CD4-positive, alpha-beta T cell (primary cell): ENCODE measurements at places on chromosomes 12 and 14.

DNA sequence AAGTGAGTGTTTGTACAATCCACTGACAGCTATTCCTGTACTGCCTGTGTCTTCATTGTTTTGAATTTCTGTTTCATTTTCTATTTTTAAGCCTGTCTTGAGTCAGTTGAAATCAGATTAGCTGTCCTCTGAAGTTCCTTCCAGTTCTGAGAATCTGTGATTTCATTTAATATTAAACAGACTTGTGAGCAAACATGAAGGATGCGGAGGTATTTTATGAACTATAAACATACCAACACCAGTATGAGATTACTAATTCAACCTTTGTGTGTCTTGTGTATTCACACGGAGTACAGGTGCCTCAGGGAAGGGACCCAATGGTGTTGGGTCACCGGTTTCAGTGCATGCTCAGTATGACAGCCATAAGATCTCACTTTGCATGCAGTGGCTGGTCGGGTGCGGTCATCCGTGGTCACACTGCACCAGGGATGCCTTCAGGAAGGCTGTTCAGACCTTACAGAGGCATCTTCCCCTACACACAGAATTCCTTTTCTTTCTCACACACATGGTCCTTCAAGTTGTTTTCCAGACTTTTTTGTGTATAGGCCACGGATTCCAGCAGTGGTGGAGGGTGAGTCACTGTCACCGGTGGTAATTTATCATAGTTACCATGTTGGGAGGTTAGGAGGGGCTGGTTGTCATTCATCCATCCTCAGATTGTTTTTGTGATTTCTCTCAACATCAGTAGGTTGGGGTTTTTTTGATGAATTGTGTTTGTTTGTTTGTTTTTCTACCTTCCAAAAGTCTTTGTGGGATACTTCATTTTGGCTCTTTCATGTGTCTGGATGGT lies 103.0 kb upstream of the SFSWAP start:
- DNase-seq = no peak

DNA sequence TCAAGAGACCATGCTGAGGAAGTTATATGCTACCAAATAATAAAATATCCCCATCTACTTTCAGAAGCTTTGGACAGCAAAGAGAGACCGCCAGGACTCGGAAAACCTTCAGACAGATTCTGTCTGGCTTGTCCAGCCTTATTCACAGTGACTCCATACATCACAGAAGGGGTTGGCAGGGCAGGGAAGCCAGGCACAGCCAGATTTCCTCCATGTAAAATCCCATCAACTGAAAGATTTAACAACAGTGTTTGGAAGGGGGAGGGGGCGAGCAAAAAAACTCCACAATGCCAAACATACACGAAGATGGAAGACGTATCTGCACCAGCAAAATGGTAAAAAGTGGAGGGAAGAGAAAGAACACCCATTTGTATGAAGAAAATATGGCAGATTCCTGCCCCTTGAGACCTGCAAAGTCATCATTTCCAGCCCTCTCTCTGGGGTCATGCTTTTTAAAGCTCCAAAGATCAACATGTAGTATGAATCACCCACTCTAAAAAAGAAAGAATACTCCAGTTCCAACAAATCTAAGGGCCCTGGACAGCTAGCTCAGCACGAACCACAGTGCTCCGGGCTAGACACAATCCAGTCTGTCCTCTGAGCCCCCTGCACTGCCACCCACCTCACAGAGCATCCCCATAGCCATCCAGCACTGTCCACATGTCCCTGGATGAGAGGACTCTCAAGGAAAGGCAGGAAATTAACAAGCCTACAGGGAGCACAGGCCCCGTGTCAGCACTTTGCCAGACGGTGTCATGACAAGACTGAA lies 116.4 kb downstream of the DICER1 start:
- no peak for DNase-seq

DNA sequence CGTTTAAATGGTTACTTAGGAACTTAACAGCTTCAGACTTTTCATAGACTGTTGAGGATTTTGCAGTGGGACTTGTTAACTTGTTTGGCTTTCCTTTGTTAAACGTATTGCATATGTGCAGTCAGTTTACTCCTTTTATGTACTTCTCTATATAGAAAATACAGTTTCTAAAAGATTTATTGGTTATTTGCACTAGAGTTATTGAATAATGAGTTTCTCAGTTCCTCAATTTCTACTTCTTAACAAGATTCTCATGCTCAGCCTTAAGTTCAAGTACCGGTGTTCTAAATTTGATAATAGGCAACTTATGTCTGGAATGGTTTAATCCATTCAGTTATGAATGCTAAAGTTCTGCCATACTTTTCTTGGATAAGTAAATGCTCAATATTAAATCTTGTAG lies 919 bp downstream of the PSMA3 start:
- DNase-seq = no peak

- no peak for DNase-seq
These were observed 14.8 kb upstream of the PAX9 start for GRCh38 chr14:36646664-36647416.

- DNase-seq = no peak
These were observed 232.4 kb downstream of the RGS6 start for GRCh38 chr14:72164420-72165228.

- no peak for DNase-seq
These were observed 223.1 kb upstream of the CAND1 start for GRCh38 chr12:67046062-67046461.

DNA sequence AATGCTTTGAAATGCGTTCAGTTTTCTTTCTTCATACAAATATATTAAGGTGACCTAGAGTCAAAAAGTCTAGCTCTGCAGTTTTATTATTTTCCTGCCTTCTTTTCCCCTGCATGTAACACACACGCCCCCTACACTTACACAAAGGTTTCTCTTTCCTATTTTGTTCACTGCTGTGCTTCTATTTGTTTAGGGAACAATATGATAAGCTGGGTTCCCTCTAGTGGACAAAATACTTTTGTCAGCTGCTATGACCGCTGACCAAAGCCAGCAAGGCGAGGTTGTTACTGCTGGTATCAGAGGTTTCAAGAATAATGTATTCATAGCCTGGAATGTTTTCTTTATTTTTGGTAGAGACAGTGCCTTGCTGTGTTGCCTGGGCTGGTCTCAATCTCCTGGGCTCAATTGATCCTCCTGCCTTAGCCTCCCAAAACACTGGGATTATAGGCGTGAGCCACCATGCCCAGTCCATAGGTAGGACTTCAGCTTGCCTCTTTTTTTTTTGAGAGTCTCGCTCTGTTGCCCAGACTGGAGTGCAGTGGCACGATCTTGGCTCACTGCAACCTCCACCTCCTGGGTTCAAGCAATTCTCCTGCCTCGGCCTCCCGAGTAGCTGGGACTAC lies 33.4 kb downstream of the FNTB start:
- no peak for DNase-seq

- no peak for DNase-seq
These were observed 71.0 kb downstream of the PHETA1 start for GRCh38 chr12:111297703-111298426.

GRCh38 chr14:53032161-53032803 lies 81.4 kb upstream of the FERMT2 start:
- no peak for DNase-seq

DNA sequence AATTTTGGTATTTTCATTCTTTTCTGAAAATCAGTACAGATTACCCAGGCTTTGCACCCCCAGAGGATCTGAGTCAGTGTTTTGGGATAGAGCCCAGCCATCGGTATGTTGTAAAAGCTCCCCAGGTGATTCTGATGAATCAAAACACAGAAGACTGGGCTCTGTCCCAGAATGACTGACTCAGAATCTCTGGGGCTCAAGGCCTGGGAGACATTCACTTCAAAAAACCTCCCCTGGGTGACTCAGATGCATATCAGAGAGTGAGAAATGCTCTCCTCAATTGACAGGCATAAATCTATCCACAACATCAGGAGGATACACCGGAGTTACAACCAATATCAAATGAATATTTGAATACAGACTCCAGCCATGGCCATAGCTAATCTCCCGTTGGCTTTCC lies 32.6 kb downstream of the SLC35F4 start:
- DNase-seq = no peak

GRCh38 chr12:30828686-30829085 lies 73.9 kb upstream of the CAPRIN2 start:
- DNase-seq = no peak

DNA sequence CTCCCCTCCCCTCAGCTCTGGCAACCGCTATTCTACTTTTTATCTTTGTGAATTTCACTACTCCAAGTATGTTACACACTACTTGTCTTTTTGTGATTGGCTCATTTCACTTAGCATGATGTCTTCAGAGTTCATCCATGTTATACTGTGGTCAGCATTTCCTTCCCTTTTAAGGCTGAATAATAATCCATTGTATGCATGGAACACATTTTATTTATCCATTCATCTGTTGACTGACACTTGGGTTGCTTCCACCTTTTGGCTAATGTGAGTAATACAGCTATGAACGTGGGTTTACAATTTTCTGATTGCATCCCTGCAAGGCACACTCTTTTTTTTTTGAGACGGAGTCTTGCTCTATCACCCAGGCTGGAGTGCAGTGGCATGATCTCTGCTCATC lies 53.0 kb upstream of the FUT8 start:
- DNase-seq = no peak

- DNase-seq = no peak
These were observed 155.6 kb downstream of the MON2 start for GRCh38 chr12:62622177-62622576.
